ENCODE measurements at places on chromosomes 1 and 21.
A peak's percentile ranks its signal among the peaks of the same experiment; 100 is the strongest.

DNA sequence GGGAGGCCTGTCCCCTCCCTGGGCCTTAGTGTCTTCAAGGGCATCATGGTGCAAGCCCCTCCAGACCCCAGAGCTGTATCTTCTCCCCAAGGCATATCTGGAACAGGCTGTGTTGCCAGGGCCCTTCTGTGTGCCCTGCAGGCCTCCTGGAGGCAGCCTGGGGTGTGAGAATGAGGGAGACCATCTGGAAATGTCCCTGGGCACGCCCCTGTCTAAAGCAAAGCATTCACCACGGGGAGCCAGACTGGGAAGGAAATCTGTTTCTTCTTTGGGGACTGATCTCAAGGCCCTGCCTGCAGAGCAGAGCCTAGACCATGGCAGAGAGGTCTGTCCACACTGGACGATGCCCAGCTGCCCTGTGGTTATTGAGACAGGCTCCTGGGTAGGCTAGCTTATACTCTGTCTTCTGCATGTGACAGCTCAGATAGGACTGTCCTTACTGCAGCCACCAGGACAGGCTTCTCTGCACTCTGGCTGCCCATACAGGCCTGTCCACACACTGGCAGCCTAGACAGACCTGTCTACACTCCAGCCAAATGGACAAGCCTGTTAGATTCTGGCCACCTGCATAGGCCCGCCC lies 24.6 kb downstream of the PODN start:
- DNase-seq, result no peak

- no peak for DNase-seq
Measured at GRCh38 chr21:35697321-35697808, 363.0 kb downstream of the SETD4 start.

GRCh38 chr1:181353526-181353925 lies 129.8 kb upstream of the CACNA1E start:
- DNase-seq, result no peak

DNA sequence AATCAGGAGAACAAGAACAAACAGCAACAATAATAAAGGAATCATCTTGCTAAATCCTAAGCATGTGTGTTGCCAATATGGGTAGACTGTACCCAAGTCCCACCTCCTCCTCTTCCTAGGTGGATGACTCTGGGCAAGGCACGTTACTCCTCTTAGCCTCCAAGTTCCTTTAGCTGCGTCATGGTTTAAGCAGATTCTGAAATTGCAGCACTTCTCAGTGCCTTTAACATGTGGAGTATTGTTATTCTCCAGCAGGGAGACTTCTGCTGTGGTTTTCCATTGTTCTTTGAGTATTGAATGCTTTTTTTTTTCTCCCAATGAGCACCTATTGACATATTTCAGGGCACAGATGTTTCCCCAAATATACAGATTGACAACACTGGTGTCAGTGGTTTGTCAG lies 15.5 kb downstream of the ARHGEF10L start:
- DNase-seq, result no peak

GRCh38 chr1:202687370-202687769 lies 22.9 kb downstream of the SYT2 start:
- DNase-seq, result no peak

GRCh38 chr1:10402729-10403274 lies 3.9 kb downstream of the PGD start:
- DNase-seq, result no peak

GRCh38 chr1:215489771-215490565 lies 77.1 kb upstream of the KCTD3 start:
- no peak for DNase-seq

GRCh38 chr21:41719691-41720090 lies 47.2 kb downstream of the RIPK4 start:
- no peak for DNase-seq

GRCh38 chr1:152917794-152918193 lies 9.4 kb downstream of the IVL start:
- peak; percentile 28 for DNase-seq

DNA sequence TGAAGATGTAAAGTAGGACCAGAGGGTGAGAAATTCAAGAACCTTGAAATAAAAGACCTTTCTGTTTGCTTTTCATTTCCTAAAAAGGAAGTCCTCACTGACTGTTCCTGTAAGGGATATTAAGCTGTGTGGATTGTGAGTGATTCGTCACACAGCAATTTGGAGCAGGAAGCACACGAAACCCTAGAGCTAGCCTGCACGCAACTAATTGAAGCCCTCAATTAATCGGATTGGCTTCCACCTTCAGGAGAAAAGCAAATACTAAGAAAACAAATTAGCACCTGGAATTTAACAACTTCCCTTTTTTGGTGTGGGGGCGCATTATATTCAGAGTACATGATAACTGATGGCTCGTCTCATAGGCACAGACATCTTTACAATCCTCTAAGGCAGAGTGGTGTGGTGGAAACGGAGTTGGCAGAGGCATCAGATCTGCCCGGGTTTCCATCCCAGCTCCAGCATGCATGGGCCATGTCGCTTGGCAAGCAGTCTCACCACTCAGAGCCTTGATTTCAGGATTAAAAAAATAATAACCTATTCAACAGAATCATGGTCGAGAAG lies 95.2 kb downstream of the KCNJ15 start:
- peak; percentile 25 for DNase-seq

- DNase-seq, result no peak
Measured at GRCh38 chr1:17140279-17140678, 21.0 kb upstream of the PADI2 start.

DNA sequence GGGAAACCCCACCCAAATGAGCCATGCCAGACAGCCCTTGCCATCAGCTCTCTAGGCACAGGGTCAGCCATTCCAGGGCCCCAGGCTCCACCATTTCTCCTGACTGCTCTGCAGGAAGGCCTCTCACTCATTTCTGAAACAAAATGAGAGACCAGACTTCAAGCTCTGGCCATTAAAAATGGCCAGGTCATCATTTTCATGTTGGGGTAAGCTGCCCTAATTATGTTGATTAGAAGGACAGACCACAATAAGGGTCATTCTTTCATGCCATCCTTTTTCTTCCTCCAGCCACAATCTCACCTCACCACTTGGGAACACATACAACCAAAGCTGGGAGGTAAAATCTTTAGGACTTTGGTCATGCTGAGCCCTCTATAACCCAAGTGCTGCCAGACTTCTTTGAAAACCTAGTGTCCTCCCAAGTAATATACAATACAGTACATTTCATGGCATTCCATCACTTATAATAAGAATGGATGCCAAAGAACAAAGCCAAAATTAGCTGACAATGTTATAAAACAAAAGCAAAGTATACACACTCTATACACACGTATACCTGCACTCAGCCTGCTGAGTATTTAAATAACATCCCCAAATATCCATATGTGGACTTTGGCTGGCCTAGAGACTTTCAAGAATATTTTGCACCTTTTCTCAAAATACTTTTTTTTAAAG lies 22.4 kb upstream of the RBBP5 start:
- no peak for DNase-seq

- DNase-seq, result no peak
Measured at GRCh38 chr1:247165674-247166073, 6.1 kb downstream of the ZNF124 start.

DNA sequence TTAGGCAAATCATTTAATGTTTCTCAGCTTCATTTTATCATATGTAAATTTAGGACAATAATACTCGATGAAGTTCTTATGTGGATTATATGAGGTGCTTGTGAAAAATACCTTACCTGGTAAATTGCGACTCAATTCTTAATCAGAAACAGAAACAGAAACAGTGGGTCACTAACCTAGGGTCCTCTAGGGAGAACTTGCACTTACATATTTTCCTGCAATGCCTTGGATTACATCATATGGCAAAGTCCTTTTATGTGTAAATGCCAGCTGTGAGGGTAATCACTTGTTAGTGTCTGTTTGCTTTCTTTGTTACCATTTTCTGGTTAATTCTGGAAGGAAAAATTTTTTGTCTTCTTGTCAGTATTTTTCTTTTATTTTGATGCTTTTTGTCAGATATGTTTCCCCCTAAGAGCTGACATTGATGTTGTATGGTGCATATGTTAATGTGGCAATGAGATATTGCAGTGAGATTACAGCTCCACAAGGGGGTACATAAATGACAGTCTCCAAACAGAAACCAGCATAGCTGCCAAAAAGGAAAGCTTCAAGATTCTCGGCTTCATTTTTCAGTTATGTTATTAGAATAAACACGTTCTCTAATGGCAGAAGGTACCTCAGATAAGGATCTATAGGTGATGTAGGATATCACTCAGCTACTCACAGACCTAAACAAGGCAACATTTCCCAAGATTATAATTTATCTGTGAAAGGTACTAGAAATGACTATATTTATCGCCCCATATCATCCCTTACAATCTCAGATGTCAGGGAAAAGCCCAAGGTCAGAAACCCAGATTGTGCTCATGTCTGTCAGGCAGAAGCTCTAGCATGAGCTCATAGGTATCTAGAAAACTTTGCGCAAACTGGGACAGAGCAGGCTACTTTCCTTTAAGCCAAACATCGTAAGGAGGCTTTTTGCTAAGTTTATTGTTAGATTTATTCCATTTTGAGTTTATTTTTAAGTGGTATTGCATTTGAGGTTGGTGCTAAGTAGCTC lies 119.9 kb downstream of the FASLG start:
- DNase-seq, result peak; percentile 50

- DNase-seq, result no peak
Measured at GRCh38 chr1:241443561-241443960, 76.0 kb downstream of the FH start.

- no peak for DNase-seq
Measured at GRCh38 chr1:62621907-62622306, 24.6 kb downstream of the ANGPTL3 start.

- DNase-seq, result no peak
Measured at GRCh38 chr1:230250666-230251065, 175.5 kb downstream of the PGBD5 start.

DNA sequence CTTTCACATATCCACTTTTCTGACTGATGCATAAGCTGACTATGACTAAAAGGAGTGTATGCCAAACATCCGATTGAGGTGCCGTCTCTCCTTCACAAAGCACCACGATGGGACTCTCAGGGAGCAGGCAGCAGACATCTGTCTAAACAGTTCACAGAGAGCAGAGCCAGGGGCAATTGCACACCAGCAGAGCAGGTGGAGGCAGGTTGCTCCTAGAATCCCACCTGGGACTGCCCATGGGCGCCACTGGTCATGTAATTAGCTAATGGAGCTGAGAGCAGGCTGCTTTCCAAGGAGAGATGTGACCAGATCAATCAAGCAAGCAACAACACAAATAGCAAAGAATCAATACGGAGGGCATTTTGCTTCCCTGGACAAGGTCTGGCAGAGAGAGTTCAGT lies 30.5 kb upstream of the COA6 start:
- DNase-seq, result no peak

GRCh38 chr1:158689875-158690274 lies 3.4 kb upstream of the SPTA1 start:
- no peak for DNase-seq

GRCh38 chr1:2363847-2364513 lies 27.4 kb downstream of the MORN1 start:
- no peak for DNase-seq

DNA sequence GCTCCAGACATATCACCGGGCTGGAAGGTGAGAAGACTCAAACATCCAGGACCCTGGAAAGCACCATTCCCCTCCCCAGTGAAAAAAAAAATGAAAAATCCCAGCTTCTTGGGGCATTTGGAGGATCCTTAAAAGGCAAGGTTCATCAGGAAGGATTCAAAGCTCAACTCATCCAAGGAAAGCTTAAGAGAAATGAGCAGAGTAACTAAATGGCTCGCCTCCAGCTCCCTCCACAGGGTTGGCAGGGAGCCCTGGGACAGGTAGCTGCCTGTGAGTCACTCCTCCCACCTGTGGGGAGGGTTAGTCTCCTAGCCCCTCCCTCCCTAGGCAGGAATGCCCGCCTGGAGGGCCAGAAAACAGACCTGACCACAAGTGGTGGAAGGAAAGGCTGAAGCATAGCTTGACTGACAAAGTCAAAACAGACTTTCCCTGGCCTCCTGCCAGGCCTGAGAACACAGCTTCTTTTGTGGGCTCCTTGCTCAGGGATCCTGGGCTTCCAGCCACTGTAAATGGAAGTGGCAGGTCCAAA lies 712 bp upstream of the LAMB3 start:
- DNase-seq, result no peak

DNA sequence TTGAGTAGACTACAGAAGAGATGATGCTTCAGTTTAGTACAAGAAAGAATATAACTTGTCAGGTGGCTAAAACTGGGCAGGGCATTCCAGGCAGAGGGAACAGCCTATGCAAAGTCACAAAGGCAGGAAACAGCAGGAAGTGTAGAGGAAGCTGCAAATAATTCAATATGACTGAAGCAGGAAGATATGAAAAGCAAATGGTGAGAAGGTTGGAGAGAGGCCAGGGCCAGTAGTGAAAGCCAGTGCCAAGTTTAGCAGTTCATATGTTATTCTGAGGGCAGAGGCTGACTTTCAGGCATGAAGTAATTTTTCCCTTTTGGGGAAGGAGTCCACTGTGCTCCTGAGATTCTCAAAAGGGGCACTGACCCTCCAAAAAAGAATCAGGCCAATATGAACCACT lies 8.0 kb upstream of the YBX1 start:
- DNase-seq, result no peak

DNA sequence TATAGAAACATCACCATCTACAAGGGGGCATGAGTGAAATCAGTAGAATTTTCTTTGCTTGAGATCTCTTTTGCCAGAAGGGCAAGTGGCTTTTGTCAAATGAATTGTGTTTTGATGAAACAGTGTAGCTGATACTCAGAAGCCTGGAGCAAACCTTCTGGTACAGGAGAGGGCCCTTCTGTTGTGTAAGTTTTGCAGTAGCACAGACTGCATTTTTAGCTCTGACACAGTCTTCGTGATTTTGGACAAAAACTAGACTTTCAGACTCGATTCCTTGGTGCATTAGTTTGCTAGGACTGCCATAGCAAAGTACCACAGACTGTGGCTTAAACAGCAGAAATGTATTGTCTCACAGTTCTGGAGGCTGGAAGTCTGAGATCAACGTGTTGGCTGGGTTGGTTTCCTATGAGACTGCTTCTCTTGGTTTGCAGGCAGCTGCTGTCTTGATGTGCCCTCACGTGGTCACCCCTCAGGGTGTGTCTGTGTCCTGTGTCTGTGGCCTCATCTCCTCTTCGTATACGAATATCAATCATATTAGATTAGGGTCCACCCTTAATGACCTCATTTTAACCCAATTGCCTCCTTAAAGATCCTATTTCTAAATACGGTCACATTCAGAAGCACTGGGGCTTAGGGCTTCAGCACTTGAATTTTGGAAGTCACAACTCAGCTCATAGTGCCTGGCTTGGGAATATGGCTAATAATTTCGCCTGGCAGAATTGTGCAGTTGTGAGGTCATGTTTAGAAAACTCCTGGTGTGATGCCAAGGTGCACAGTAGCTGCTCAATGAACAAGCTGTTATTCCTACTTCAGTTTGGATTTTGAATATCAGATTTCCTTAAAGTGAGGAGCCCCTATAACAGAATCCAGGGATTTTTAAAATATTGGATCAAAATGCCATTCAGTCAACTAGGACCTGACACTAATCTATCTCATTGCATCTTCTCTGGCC lies 21.2 kb upstream of the DISC1 start:
- no peak for DNase-seq
